Muscle of back (tissue), 13 donors: ENCODE measurements at places on chromosomes 5 and 9. TPM values are rescaled to one million over a fixed set of nuclear protein-coding genes. Genes with fewer than 3 reads are reported as not detected.

DNA sequence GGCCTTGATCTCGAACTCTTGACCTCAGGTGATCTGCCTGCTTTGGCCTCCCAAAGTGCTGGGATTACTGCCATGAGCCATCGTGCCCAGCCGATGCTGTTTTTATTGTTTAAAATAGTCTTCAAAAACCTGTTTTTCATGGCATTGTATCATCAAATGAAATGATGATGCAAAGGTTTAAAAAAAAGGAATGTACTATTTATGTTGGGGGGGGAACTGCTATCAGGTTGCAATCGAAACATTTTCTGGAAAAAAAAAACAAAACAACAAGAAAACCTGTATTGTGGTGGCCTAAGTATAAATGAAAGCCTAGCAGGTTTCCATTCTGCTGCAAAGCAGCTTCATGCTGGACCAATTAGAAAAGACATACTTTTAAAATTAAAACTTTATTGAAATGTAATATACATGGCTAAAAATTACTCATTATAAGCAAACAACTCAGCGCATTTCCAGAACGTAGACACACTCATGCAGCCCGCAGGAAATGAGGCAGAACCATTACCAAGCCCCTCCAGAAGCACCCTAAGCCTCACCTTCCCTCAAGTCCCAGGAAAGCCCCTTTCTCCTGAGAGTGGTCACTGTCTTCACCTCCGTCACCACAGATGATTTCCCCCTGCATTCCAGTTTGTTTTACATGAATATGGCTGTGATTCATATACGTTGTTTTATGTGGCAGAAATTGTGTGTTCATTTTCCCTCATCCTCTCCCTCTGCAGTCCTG, 19.0 kb downstream of the GPR107 start:
- no peak for DNase-seq

Gene ACOT12
- 0.20 TPM for polyA plus RNA-seq

- DNase-seq = no peak
These were observed 59.0 kb upstream of the ZBTB43 start for GRCh38 chr9:126745574-126746411.

- no peak for DNase-seq
These were observed 260.6 kb downstream of the DENND1A start for GRCh38 chr9:123669346-123669745.

GRCh38 chr9:94612071-94612470, 18.4 kb upstream of the FBP2 start:
- no peak for DNase-seq

GRCh38 chr5:65026816-65027548, 258.3 kb downstream of the CWC27 start:
- peak; percentile 53 for DNase-seq

DNA sequence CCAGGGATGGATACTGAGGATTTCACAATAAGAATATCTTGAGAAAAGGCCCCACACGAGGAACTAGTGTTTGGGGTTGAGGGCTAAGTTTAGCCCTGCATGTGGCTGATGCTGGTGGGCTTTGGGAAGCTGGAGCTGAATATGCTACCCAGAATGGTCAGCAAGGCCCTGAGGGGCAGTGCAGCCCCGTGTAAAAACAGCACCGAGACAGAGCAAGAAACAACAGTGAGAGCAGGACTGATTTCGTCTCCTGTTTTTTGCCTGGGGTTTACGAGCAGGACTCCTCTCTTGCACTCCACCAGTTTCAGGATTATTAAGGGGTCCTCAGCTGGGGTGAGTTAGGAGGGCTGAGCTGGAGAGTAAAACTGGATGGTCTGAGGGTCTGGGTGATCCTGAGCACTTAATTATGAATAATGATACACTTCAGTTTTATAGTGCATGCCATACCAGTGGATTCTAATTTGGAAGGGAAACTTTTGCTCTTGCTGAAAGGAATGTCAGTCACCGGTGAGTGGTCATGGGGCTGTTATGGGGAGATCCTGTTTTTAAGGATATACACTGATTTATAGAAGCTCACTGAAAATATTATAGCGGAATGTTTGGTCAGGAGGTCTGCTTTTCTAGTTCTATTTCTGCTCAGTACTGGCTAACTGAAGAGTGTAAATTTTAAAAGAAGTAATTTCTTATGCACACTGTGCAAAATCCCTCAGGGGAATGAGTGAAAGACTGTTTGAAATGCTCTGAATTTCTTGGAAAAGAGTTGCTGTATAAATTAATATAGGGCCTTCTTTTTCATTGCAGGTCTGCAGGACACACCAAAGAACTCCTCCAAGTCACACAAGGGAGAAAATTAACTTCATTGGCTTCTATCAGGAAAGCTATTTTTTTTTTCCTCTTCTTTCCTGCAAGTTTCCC, 42.7 kb upstream of the NFIB start:
- DNase-seq = no peak

- DNase-seq = no peak
These were observed 83.0 kb downstream of the OXCT1 start for GRCh38 chr5:41787265-41787664.

- no peak for DNase-seq
These were observed 471.7 kb upstream of the TYRP1 start for GRCh38 chr9:12221470-12221869.

DNA sequence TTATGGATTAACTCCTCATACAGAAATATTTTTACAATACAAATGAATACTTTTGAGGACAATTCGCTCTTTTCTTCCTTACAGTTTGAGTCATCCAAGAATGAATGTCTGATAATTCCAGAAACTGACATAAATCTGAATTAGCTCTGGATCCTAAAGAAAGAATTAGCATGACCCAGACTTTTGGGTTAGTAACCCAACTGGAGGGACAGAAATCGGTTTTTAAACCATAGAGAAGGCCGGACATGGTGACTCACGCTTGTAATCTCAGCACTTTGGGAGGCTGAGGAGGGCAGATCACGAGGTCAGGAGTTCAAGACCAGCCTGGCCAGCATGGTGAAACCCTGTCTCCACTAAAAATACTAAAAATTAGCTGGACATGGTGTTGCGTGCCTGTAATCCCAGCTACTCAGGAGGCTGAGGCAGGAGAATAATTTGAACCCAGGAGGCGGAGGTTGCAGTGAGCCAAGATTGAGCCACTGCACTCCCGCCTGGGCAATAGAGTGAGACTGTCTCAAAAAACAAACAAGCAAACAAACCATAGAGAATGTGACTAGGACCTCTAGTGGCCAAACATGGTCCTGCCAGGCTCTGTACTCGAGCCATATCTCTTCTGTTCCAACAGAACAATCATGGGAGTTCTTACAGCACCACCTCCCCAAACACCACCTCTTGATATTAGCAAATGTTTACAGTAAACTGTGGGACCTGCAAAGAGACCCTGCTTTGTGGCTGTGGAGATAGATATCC, 44.8 kb downstream of the LURAP1L start:
- no peak for DNase-seq

Gene TGFBI
- 111 TPM for polyA plus RNA-seq

Gene EGFL7
- polyA plus RNA-seq = 49.0 TPM

GRCh38 chr9:6029604-6030274, 14.3 kb upstream of the RANBP6 start:
- no peak for DNase-seq

Gene OBP2B
- polyA plus RNA-seq = not detected

- DNase-seq = no peak
These were observed 9.4 kb downstream of the OR2V2 start for GRCh38 chr5:181156758-181157157.

Gene PHYHD1
- polyA plus RNA-seq = 42.1 TPM

- no peak for DNase-seq
These were observed 183.6 kb downstream of the CFAP90 start for GRCh38 chr5:7667216-7667767.

DNA sequence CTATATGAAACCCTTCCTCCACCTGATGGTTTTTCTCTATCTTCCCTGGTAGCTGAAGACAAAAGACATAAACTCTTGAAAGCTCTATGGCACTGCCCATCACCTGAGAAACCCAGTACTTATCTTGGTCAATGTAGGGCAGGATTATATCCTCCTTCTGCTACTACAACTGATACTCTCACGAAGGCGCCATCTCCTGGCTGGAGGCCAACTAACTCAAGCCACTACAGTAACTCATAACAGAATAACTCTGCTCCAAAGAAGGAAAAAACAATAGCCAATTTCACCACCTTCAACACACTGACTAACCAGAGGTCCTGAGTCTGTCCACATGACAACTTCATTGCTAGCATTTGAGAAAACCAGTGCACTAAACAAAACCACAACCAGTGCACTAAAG, 409.2 kb downstream of the CETN3 start:
- DNase-seq = no peak

- no peak for DNase-seq
These were observed 14.5 kb downstream of the HACD4 start for GRCh38 chr9:21016701-21017491.

DNA sequence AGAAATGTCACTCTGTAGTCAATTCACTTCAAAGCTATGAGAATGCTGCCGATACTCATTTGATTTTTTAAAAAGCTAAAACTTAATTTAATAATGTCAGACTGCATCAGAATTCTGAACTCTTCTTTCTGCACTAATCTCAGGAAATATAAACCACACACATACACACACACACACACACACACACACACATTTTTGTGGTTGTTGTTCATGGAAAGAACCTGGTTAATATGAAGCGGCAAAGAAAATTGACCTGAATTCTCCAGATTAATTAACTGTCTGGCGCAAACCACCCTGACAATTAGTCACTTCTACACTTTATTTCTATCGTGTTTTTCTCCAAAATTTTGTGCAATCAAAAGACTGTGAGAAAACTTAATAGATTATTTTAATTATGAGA, 740.5 kb downstream of the TLE1 start:
- no peak for DNase-seq

- DNase-seq = no peak
These were observed 31.9 kb downstream of the NIPSNAP3B start for GRCh38 chr9:104795857-104796256.

- DNase-seq = no peak
These were observed 5.1 kb upstream of the TCOF1 start for GRCh38 chr5:150352244-150353031.

DNA sequence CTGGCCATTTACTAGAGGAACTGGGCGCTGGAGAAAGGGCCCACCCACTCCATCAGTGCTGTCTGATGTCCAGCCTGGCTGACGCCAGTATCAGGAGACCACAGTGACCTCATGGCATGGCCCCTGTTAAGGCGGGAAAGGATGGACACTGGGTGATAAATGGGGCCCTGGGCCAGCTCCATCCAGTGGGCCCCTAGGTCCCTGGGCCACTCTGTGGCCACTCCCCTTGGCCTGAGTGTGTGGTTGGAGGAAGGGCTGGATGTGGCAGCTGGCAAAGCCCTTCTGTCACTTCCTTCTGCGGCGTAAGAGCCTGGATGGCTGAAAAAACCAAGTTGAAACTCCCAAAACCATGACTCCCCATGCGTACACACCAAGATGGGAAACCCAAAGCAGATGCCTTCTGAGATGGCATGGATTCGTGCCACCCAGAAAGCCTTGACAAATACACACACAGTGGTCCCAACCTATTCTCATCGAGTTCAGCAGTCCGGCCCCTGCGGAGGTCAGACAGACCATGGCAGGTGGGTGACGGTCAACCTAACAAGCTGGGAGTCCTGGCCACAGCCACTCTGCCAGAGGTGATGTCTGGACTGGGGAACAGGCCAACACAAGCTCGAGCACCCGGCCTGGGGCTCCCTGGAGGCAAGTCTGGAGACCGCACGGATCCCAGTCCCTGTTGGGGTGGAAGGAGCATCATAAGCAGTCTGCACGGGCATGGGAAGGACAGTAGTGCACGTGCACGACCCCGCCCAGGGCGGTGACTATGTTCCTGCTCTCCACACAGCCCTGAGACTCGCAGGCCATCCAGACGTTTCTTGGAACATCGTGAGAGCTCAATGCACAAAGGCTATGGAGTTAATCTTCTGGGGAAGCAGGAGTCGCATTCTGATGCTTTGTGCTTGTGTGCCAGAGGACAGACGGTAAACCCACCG, 45.2 kb upstream of the NOTCH1 start:
- no peak for DNase-seq

DNA sequence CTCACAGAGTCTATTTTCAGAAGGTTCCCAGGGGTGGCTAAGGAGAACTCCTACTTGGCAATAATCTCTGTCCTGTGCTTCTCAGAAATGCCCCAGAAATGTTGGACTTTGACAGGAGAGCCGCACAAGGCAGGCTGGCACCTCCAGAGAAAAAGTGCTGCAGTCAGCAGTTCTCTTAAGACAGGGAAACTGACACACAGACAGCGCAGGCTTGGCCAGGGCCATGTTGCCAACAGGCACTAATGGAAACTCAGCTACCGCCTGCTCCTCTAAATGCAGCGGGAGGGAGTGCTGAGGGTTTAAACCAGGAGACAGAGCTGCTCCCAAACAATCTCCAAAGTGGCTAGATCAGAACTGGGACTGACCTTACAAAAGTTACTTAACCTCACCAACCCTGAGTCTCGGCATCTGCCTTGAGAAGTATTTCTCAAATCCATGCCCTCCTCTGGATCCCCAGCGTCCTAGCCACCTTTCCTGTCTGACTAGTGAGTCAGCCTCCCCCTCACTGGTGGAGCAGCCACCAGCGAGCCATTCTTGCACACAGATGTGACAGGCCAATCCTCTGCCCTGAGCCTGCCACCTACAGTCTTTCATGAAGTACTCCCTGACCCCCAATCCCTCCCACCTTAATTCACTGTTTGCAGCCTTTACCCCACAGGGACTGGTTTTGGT, 186.4 kb downstream of the CDK5RAP2 start:
- no peak for DNase-seq

GRCh38 chr5:65034029-65034812, 265.5 kb downstream of the CWC27 start:
- DNase-seq = no peak

DNA sequence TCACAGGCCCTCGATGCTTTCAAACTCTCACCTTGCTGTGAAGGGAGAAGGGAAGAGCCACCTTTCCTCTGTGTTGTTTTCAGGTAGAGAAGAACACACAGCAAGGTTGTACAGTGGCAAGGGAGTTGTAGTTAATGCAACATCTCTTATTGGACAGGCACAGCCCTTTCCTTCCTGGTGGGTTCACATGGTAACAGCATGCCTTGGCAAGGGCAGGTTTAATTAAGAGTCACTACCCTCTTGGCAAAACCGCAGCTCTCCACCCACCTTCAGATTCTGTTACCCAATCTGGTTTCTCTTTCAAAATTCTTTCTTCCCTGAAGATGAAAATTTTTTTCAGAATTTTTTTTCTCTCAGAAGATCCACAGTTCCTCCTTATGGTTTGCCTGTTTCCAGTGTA, 253.1 kb downstream of the TLR4 start:
- no peak for DNase-seq

Gene ARHGEF39
- 5.7 TPM for polyA plus RNA-seq

Gene TMEM215
- polyA plus RNA-seq = 1.7 TPM

GRCh38 chr5:130023604-130024003, 119.3 kb downstream of the CHSY3 start:
- DNase-seq = no peak
